ENCODE measurements at places on chromosomes 6 and 20.

- DNase-seq, result no peak
These were observed 176.8 kb downstream of the NFATC2 start for GRCh38 chr20:51365670-51366069.

GRCh38 chr6:108946695-108947094 lies 98.5 kb downstream of the ARMC2 start:
- DNase-seq, result no peak

GRCh38 chr6:20426177-20427082 lies 24.8 kb downstream of the E2F3 start:
- no peak for DNase-seq

DNA sequence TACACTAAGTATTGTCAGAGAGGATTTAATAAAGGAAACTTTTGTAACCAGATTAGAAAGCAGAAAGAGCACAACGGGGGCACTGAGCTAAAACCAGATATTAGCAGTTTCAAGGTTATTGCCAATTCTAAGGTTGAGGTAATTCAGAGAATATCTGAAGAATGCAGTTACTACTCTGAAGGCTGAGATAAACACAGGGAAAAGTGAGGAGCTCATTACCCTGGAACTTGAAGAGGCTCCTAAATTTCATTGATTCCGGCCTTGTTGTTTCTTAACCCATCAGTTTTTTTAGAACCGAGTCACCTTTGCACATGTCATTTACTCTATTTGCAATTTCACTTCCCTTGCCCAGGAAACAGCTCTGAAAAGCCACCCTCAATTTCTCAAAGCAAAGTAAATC lies 72.4 kb upstream of the BTBD3 start:
- DNase-seq, result no peak

DNA sequence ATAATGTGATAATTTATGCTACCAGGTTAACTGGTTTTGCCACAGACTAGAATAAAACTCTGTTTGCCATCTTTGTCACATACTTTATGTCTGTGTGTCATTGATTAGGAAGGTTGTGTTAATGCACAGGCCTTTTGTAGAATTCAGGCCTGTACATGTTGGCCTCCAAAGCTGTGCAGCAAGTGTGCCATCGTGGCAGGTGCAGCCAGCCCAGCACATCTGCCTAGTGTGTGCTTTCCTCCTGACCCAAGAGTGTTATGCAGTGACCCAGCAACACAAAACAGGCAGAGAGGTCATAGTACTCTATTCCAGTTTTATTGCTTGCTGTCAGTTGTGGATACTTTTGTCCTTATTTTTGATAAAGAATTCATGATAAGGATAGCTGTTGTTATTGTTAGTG lies 3.7 kb downstream of the MAP3K4 start:
- no peak for DNase-seq

GRCh38 chr6:147586044-147586443 lies 77.6 kb downstream of the SAMD5 start:
- no peak for DNase-seq

DNA sequence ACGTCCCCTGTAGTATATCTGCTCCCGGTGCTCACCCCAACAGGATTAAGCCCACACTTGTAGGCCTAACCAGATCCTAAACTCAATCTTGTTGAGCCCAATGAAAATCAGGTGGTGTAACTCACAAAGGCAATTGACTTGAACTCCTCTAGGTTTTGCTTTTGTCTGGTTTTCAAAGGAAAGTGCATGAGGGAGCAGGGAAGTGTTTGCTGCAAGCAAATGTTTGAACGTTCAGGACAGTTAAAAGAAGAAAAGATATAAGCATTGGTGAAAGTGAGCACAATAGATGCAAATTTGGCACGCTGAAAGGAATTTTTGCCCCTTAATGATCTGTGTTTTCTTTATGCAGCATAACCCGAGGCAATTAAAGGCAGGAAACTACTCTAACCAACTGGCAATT lies 212.6 kb downstream of the PLCB1 start:
- DNase-seq, result no peak

DNA sequence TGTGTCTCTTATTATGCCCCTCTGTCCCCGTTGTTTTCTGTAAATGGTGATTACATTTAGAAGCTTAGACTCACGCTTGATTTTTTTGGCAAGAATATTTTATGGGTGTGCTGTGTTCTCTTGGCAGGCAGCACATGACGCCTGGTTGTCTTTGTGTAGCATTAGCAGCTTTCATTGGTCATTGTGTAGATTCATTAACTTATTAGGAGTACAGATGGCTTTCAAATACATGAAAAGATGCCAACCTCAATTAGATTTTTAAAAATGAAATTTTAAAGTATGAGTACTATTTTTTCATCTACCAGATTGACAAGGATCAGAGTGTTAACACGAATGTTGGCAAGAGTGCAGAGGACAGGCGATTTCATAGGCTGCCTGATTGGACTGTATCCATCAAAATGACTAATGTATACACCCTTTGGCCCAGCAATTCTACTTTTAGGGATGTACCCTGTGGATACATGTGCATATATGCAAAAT lies 15.2 kb downstream of the COX4I2 start:
- no peak for DNase-seq

- DNase-seq, result no peak
These were observed 115.1 kb upstream of the MAP3K7 start for GRCh38 chr6:90701926-90702325.

- peak; percentile 85 for DNase-seq
These were observed 4.6 kb downstream of the TP53TG5 start for GRCh38 chr20:45373353-45374100.

GRCh38 chr6:43101497-43101896 lies 25.4 kb downstream of the PTK7 start:
- no peak for DNase-seq

GRCh38 chr20:38295811-38296210 lies 8.1 kb upstream of the BPI start:
- no peak for DNase-seq

DNA sequence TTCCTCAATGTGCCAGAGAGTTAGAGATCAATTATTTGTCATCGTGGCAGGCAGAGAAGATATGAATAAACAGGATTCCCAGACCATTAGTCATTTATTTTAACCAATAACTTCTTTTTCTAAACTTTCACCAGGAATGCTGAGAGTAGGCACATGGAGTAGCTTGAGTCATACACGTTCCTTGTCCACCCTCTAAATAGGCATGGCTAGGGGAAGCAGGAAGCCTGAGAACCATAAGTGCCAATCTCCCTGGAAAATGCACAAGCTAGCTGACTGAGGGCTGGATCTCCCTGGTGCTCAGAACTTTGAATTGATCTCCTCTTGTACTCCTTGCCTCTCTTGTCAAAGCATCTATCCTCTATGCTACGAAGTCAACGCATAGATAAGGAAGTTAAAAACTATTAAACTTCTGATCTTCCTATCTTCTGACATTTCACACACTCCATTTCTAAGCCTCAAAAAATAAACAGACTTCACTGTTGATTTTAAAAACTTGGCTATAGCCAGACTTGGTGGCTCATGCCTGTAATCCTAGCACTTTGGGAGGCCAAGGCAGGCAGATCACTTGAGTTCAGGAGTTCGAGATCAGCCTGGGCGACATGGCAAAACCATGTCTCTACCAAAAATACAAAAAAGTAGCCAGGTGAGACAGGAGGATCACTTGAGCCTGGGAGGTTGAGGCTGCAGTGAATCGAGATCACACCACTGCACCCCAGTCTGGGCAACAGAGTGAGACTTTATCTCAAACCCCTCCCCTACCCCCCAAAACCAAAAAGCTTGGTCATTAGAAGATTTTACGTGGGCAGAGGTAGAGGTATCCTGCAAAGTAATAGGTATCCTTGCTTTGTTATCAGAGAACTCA lies 11.8 kb downstream of the ADTRP start:
- DNase-seq, result no peak

DNA sequence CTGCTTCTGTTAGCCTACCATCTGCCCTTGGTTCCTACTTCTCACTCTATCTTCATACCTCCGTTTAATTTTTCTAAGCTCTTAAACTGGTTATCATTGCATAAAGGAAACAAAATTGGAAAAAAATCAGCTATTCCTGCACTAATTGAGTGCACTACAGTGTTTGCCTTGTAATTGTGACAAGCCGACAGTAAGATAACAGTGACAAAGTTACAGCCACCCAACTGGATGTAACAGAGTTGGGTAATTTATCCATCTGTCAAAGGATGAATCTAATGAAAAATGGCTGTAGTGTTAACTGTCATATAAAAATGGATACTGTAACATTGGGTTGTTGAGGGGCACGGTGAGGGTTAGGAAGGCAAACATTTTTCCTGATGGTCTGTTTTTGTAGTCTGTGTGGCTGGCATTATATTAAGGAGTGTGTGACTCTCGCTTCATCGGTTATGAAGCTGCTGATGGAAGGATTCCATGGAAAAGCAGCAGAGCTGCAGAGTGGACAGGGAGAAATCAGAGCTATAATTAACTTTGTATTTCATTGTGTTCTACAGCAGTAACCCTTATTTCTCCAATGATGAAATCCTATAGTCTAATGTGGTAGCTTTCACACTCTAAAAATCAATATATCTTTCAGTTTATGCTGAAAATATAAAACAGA lies 12.7 kb downstream of the PBOV1 start:
- DNase-seq, result no peak

DNA sequence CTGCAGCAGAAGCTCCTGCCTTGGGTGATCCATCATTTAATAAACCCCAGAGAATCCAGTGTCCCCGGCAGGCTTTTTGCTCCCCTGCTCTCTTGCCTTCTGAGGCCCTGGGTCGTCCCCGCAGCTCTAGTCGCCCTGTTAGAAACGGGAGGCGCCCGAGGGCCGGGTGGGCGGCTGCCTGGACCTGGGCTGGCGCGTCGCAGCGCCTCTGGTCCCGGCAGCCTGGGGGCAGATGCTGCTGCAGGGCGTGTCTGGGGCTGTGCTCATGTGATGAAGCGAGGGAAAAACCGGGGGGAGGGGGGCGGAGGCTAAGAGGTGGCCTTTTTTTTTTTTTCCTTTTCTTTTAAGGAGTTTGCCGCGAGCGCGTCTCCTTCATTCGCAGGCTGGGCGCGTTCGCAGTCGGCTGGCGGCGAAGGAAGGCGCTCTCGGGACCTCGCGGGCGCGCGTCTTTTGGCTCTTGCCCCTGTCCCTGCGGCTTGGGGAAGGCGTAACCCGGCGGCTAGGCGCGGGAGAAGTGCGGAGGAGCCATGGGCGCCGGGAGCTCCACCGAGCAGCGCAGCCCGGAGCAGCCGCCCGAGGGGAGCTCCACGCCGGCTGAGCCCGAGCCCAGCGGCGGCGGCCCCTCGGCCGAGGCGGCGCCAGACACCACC lies 394 bp downstream of the AKAP12 start:
- no peak for DNase-seq

GRCh38 chr6:166201878-166202277 lies 34.2 kb upstream of the TBXT start:
- DNase-seq, result no peak

DNA sequence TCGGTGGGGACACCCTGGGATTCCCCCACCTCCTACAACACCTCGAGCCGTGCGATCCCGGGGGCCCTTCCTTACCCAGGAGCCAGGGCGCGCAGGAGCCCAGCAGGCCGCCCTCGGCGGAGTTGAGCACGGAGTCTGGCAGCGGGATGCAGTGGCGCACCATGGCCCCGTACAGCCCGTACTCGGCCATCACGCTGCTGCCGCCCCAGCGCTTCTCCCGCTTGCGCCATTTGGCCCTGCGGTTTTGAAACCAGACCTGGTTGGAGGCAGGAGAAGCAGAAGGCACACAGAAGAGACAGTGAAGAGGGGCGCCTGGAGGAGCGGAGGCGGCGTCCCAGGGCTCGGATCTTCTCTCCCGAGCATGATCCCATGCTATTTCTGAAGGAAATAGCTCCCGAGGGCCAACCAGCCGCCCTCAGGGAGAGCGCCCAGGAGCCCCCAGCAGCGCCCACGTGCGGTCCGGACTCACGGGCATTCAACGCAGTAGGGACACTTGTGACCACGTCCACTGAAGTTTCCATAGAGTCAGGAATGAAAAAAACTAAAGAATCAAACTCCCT lies 4.3 kb downstream of the VSX1 start:
- DNase-seq, result no peak

- peak; percentile 4 for DNase-seq
These were observed 139.1 kb downstream of the KIF16B start for GRCh38 chr20:16434062-16434664.

DNA sequence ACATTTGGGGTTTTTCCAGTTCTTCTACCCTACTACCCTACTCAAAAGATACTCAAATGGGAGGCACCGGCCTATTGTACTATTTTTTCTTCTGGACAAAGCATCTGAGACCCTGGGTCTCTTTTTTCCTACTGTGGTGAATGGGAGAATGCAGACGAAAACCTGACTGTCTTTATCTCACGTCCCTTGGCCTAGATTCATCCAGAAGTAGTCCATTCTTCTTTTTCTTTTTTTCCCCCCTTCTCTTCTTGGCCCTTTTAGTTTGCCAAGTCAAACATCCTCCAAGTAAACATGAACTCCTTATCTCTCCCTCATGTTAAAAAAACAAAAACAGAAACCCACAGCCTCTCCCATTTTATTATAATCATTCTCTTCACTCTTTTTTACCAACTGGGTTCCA lies 8.7 kb upstream of the ILRUN start:
- DNase-seq, result no peak

DNA sequence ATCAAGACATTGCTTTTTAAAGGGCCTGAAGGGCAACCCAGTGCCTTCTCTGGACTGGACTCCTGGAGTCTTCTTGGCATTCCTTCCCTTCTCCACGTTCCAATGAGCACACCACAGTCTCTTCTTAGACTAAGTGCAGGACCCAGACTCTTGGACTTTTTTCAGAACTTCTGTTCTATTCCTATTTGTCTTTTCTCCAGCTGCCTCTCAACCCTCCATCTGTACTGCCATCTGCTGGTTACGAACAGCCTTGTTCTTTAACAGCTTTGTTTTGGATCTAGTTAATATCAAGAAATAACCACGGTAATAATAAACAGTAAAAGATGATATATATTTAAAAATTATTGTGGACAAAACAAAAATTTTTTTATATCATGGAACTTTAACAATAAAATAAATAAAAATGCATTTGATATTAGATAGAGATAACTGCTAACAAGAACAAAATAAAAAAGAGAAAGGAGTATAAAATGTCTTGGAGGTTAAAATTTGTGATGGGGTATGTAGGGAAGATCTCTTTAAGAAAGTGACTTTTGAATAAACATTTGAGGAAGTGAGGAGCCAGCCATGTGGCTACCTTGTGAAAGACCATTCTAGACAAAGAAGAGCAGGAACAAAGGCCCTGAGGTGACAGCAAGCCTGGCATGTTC lies 105.1 kb upstream of the HCRTR2 start:
- no peak for DNase-seq

- DNase-seq, result no peak
These were observed 107.8 kb downstream of the ZFP64 start for GRCh38 chr20:52083627-52084232.

Data from activated T-helper 9 cell treated with anti-CD3 and anti-CD28 coated beads, Interleukin-2, amount 50 U/mL, for 16 hours (primary cell).